ENCODE measurements at places on chromosomes 4 and X.

DNA sequence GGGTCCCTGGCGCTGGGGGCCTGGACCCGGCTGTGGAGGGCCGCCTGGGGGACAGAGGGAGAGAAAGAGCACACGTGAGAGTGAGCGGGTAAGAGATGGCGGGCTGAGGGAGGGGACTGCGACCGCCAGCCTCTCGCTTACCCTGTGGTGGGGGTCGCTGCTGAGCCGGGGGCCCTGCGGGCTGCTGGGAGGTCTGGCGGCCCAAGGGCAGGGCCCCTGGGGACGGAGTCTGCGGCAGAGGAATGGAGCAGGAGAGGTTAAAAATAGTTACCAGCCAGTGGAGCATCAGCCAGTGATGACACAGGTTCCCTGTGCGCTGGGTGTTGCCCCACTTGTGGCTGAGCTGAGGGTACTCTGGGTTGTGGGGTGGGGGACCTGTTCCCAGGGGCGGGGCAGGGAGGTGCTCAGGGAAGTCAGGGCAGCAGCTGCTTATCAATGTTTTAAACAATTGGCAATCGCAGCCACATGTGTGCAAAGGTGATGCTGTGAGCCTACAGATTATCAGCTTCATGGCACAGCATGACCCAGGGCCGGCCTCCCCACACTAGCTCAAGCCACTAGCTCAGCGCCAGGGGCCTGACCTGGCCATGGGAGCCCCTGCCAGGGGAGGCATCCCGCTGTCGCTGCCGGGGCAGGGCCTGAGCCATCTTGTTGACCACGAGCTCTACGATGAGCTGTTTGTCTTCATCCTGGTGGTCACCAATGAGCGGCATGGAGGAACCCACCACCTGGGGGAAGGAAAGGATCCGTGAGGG is 7.5 kb upstream of the TIMP1 start:
- no peak for DNase-seq

- DNase-seq, result no peak
Measured at GRCh38 chrX:12065251-12065650, 73.0 kb upstream of the FRMPD4 start.

DNA sequence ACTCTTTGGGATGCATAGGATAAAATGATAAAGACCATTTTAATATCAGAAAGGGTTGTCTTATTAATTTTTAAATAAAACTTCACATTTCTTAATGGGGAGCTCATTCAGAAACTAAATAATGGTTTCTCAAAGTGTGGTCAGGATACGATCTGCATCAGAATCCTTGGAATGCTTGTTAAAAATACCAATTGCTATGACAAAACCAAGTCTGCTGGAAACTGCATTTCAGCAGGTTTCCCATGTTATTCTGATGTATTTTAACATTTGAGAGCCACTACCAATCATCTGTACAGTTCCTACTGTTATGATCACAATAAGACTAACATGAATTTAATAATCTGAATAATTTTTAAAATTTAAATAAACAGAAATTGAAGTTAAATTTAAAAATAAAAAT is 115.1 kb downstream of the SOWAHB start:
- DNase-seq, result no peak

DNA sequence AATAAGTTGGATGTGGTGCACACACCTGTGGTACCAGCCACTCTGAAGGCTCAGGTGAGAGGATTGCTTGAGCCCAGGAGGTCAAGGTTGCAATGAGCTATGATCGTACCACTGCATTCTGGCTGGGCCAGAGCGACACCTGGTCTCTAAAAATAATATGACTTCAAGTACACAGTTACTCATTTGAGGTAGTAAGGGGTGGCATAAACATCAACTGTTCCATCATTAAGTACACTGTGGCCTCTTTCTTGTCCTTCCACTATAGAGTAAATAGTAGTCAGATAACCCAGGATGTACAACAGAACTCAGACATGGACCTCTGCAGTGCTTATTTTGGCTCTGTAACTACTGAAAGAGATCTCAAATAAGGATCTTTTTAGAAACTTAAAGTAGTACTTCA is 10.6 kb downstream of the FAM9B start:
- no peak for DNase-seq

DNA sequence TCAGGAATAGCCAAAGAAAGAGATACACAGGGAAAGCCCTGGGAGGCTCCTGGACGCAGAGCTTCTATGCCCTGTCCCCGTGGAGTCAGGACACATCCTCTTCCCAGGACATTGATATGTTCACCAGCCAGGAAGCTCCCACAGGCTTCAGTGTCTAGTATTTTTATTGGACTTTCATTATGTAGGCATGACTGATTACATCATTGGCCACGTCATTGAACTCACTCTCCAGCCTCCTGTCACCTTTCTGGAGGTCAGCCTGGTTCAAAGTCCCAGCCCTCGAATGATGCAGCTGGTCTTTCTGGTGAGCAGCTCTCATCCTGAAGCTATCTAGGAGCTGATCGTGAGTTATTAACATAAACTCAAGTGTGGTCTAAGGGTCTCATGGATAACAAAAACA is 104.1 kb downstream of the CPEB2 start:
- DNase-seq, result no peak

- DNase-seq, result no peak
Measured at GRCh38 chr4:95263391-95263790, 285.4 kb downstream of the UNC5C start.

DNA sequence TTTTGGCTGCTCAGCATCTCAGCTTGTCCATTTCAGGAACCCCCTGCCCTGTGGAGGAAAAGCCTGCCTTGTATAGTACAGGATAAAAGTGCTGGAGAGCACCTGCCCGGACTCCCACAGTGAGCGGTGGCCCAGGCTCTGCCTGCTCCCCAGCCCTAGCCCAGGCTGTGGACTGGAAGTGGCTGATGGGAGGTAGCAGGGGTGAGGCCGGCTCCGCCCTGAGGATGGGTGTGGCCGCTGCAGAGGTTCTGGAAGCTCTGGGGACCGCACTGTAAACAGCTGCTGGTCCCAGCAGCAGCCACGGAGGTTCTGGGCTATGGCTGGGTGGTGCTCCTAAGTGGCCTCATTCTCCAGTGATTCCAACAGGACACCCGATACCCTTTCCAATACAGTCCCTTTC is 56.6 kb upstream of the HELT start:
- DNase-seq, result no peak

GRCh38 chr4:32429151-32429550 is 1709.0 kb downstream of the PCDH7 start:
- no peak for DNase-seq

DNA sequence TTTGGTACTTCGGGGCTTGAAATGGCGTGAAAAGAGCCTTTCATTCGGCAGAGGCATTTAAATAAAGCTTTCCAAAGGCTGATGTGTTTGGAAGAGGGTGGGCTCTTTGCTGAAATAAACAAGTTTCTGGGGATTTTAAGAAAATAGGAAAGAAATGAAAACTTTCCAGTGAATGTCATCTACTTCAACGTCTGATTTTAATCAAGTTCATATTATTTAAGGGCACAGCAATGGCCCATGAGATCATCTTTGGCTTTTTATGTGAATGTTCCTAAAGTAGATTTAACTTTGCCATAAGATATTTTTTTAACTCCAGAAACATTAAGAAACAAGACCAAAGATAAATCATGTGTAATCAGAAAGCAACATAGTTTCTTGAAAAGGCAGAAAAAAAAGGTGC is 69.8 kb upstream of the TTC29 start:
- DNase-seq, result no peak

GRCh38 chr4:2443956-2444740 is 24.8 kb upstream of the RNF4 start:
- no peak for DNase-seq

DNA sequence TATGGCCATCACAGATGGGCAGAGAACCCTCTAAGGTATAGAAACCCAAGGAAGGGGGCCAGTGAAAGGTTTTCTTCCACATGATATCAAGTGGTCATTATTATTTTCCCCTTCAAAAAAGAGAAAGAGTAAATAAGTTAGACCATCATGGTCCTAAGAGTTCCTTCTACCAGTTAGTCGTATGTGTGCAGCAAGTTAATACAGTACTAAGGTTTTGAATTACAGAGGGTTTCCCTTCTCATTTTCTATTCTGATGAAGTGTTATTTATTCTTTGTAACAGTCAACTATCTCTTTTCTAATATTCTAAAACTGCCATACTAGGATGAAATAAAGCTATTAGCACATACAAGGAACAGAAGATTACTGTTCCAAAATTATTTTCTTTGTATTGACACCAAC is 94.4 kb downstream of the TMEM144 start:
- DNase-seq, result no peak

- DNase-seq, result no peak
Measured at GRCh38 chr4:84063619-84064018, 435.5 kb downstream of the NKX6-1 start.

GRCh38 chrX:134933911-134934310 is 56.9 kb upstream of the SMIM10 start:
- no peak for DNase-seq

DNA sequence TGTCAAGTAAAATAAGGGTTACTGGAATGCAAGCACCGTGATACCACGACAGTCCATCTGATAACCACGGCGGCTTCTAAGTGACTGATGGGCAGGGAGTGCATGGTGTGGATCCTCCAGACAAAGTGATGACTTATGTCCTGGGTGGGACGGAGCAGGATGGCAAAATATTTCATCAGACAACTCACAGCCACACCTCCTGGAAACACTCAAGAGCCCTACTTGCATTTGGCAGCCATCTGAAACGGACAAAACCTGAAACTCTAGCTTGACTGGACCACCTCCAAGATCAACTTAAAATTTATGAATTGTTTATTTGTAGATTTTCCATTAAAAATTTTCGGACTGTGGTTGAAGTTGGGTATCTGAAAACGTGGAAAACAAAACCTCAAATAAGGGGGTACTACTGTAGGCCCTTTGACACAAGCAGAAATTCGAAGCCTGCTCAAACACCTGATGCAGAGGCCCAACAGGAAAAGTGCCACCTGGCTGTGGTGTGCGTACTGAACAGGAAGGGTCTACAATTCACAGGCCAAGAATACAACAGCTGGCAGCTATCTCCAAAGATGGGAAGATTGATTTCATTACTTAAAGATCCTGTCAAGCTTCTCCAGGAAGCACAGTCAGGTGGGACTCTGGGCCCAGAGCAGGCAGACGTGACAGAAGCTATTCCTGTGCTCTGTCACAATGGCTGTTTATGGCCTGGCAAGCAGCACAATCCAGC is 26.0 kb downstream of the LRIT3 start:
- no peak for DNase-seq

- no peak for DNase-seq
Measured at GRCh38 chr4:107196312-107196711, 160.2 kb upstream of the DKK2 start.

DNA sequence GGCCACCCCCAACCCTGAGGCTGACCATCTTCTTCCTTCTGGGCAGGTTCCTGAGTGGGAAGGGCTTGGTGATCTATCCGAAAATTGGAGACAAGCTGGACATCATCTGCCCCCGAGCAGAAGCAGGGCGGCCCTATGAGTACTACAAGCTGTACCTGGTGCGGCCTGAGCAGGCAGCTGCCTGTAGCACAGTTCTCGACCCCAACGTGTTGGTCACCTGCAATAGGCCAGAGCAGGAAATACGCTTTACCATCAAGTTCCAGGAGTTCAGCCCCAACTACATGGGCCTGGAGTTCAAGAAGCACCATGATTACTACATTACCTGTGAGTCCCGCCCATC is 9.7 kb downstream of the EFNB1 start:
- no peak for DNase-seq

DNA sequence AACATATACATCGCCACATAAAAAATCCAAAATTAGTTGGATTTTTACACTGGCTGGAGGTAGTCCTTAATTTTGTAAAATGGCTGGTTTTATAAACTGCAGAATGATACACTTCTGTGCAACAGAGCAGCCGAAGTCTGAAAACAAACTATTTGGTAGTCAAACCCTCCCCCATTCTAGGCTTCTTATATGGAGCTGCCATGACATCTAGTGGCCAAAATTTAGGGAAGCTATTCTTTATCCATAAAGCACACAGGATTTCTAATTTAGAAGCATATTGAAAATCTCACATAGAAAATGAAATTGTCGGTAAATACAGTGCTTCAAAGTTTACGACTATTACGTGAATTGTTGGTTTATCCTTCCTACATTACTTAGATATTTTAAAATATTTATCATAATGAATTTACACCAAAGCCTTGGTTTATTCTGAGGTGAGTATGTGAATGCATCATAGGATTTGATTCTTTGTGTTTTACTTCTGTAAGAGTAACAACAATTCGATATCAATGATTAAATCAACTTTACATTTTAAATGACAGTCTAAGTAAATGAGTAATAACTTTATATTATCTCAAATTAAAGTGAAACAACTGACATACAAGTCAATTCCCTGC is 113.4 kb upstream of the FAM241A start:
- no peak for DNase-seq

GRCh38 chr4:141352909-141353525 is 132.3 kb downstream of the ZNF330 start:
- DNase-seq, result no peak

- no peak for DNase-seq
Measured at GRCh38 chr4:1975391-1975801, 33.4 kb downstream of the NELFA start.

- DNase-seq, result no peak
Measured at GRCh38 chr4:26050671-26051070, 136.7 kb downstream of the SMIM20 start.

DNA sequence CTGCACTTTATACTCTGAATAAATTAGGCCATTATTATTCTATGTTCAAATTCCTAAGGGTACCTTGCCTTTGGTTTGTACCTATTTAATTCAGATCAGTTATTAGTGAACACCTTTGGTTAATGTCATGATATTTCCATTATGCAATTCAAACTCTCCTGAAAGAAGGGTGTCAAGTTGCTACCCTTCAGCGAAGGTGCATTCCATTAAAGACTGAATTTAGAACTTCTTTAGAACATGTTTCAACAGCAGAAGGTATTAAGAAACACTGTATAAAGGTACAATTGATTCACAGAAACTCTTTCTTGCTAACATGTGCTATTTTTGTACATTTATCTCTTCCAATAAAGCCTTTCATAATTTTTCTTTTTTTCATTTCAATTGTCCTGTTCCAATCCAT is 1545.4 kb upstream of the PCDH10 start:
- DNase-seq, result no peak

DNA sequence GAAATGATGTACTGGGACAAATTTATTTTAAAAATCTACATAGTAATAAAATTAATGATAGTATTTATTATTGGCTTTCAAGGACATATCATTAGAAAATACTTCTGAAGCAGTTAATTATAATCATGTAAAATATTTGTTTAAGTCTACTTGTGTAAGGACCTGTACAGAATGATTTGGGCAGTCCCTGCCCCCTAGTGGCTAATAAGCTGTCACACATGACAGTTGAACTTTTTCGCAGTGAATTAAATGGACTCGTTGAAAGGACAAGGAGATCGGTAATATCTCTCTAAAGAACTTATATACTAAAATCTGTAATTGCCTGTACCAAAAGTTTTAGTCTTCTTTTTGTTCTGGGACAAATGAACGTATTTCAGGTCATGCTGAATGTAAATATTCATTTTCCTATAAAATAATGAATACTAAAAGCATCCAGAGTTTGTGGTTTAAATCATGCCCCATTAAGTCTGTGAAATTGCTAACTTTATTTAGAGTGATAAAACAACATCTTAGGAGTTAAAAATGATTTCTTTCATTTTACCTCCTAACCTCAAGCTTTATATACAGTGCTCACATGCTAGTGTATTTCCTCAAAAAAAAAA is 13.6 kb downstream of the EXOC1 start:
- DNase-seq, result no peak

All from stimulated activated CD8-positive, alpha-beta memory T cell treated with anti-CD3 and anti-CD28 coated beads, Interleukin-15, amount 100 ng/mL, for 1 hour (primary cell).